H9 (cell line): ENCODE measurements at places on chromosomes 2 and 18. TPM values are rescaled to one million over a fixed set of nuclear protein-coding genes. Genes with fewer than 3 reads are reported as not detected.

DNA sequence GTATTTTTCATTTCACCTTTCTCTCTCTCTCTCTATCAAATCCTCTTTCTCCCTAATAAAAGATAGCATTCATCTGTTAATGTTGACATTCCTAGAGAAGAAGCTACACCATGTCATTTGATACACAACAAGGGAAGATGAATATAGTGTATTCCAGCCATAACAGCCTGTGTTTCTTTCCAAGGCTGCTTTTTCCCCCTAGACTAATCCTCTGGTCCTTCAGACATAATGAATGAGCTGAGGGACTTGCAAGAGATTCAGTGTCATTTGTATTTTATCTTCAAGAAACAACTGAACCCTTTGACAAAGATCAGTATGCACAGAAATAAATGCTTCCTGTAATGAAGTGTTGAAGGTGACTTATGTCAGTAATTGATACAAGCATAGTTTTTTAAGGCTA, 284.0 kb upstream of the NXPH2 start:
- no peak for DNase-seq

DNA sequence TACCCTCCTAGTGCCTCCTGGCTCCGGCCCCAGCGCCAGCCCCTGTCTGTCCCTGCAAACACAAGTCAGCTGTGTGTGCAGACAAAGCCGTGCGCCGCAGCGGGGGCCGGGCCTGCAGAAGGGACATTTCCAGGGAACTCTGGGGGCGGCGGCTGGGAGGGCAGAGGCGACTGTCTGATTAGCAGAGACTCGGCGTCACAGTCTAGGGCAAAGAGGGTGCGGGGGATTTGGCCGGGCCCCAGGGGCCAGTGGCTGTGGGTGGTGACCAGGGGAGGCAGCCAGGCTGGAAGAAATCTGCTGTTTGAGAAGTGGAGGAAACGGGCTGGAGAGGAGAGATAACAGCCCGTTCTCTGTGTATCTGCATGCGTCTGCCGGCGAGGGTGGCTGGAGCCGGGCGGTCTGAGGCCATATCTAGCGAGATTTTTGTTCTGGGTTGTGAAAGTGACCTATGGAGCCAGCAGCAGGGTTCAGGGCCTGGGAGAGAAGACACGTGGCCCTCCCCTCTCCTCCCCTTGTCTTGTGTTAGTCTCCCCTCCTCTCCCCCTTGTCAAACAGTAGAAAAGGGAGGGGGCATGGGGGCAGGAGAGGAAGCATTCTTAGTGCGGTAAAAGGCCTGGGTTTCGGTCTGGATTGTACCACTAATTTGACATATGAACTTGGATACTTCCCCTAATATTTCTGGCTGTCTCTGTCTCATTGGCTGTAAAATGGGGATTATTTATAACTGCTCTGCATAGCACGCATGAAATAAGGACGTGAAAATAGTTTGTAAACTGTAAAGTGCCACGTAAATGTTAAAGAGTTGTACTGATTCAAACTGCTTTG, 169.4 kb downstream of the SMAD7 start:
- no peak for DNase-seq

- no peak for DNase-seq
Observed at GRCh38 chr2:48069769-48070168, 163.5 kb upstream of the FBXO11 start.

DNA sequence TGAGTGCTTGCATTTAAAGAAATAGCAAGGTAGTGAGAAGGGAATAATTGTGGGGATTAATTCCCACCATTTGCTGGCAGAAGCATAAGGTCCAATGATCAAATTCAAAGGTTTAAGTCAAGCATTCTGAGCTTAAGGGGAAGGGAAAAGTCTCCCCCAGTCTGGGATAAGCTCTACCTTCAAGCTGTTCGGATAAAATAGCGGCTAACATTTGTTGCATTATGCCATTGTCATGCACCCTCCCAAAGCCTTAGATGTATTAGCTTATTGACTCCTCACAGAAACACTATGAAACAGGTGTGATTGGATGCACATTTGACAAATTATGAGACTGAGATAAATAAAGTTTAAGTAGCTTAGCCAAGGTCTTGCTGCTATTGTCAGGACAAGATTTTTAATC, 52.2 kb upstream of the TGIF1 start:
- DNase-seq = no peak

The RAB27B gene
- total RNA-seq = 0.15 and 0.24 TPM in 2 replicates
